ENCODE measurements at places on chromosomes 3 and 15.

- DNase-seq: no peak
Measured at GRCh38 chr15:100687582-100688141, 85.3 kb downstream of the ASB7 start.

DNA sequence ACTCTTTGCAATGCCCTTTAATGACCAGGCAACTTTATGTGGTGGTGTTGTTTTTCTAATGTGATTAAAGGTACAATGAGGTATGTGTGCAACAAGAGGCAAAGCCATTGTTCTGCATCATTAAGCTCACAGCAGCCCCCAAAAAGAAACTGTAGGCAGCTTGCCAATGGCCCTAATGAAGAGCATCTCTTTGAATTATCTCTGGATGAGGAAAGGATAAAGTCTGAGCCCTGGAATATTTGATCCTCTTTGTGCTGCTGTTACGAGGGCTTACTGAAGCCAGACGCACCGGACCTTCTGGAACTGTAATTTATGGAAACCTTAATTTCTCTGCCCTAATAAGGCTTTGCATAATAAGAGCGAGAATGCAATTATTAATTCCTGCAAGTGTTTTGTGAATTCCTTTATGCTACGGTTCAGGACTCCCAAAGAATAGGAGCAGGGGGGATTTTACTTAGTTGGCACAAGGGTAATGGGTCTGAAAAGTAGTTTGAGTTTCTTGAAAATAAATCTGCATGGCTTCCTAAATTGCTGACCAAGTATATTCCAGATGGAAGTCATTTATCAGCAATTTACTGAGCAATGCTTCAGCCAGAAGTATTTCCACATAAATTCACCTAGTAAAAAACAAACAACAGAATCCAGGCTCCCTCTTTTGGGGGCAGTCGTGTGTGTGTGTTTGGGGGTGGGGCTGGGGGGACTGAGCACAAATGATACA lies 193.4 kb downstream of the PDZRN3 start:
- DNase-seq: no peak

- no peak for DNase-seq
Measured at GRCh38 chr3:94076055-94076454, 13.2 kb downstream of the NSUN3 start.

- DNase-seq: no peak
Measured at GRCh38 chr3:42736081-42736480, 33.5 kb upstream of the HHATL start.

DNA sequence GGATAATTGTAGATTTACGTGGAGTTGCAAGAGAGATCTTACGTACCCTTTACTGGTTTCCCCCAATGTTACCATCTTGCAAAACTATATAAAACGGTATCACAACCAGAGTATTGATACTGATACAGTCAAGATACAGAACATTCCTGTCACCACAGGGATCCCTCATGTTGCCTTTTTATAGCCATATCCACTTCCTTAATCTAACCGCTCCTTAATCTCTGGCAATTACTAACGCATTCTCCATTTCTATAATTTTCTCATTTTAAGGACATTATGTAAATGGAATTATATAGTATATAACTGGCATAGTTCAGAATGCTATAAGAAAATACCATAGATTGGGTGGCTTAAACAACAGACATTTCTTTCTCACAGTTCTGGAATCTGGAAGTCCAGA lies 61.1 kb downstream of the SEC22A start:
- no peak for DNase-seq

DNA sequence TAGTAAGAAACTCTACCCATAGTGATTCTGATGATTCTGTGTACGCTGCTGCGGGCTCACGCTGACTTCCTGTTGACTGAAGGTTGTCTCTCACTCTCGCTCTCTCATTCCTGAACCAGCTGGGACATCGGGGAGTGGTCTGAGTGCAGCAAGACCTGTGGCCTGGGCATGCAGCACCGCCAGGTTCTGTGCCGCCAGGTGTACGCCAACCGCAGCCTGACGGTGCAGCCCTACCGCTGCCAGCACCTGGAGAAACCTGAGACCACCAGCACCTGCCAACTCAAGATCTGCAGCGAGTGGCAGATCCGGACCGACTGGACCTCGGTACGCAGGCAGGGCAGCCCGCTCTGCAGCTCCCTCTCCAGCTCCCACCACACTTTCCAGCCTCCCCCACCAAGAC lies 63.6 kb upstream of the NR2E3 start:
- DNase-seq: no peak

All from stimulated activated CD8-positive, alpha-beta memory T cell treated with anti-CD3 and anti-CD28 coated beads, Interleukin-4, amount 100 ng/mL, for 4 hours (primary cell).